PC-9 (cell line): ENCODE measurements at places on chromosomes 6 and 20. TPM values are rescaled to one million over a fixed set of nuclear protein-coding genes. Genes with fewer than 3 reads are reported as not detected.

The LGSN gene
- not detected in 2 replicates for total RNA-seq

The RAB23 gene
- 9.3 and 13.8 TPM in 2 replicates for total RNA-seq

The RIPOR2 gene
- total RNA-seq, result 0.63 and 0.94 TPM in 2 replicates

The FAM110A gene
- total RNA-seq, result 30.8 and 36.6 TPM in 2 replicates

The KCNK16 gene
- total RNA-seq, result not detected in 2 replicates

The TAP1 gene
- 23.1 and 23.4 TPM in 2 replicates for total RNA-seq

The OR12D3 gene
- not detected in 2 replicates for total RNA-seq

The VNN1 gene
- 0.65 and 1.6 TPM in 2 replicates for total RNA-seq

The FABP7 gene
- total RNA-seq, result not detected in 2 replicates

The SLC9A8 gene
- total RNA-seq, result 12.7 and 21.4 TPM in 2 replicates

The TULP1 gene
- total RNA-seq, result not detected in 2 replicates

The SMIM29 gene
- total RNA-seq, result 32.8 and 35.2 TPM in 2 replicates

The SPATS1 gene
- total RNA-seq, result not detected in 2 replicates

The PLA2G7 gene
- 0.68 and 0.98 TPM in 2 replicates for total RNA-seq

The PI3 gene
- 4.6 and 6.6 TPM in 2 replicates for total RNA-seq

The BEND6 gene
- 4.1 and 5.7 TPM in 2 replicates for total RNA-seq

The WFDC12 gene
- not detected in 2 replicates for total RNA-seq

The OR2H2 gene
- total RNA-seq, result not detected in 2 replicates

The DPPA5 gene
- total RNA-seq, result not detected in 2 replicates
